ENCODE measurements at places on chromosomes 6 and 20.

DNA sequence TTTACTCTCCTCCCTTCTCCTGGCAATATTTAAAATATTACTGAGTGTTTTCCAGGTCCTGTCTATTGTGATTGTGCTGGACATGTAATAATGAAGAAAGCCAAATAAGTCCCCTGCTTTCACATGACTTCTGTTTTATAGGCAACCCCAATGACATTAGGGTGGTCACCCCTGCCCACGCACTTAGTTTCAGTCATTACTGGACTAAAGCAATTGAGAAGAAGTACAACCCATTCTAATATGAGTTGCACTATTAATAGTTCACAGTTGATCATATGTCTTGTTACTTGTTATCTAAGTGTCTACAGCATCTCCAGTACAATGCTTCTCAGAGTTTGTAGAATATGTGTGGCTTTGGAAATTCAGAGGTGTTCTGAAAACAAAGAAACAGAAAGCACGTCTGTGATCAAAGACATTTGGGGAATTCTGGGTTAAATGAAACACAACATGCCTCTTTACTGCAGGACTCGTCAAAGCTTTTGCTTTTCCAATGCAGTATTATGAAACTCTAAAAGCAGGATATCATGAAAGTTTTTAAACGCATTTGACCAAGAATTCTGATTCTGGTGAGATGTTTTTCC is 789.5 kb downstream of the DHX35 start:
- DNase-seq: no peak

- no peak for DNase-seq
These were observed 8.1 kb downstream of the CRISP3 start for GRCh38 chr6:49736017-49736508.

GRCh38 chr6:146594495-146594894 is 4.3 kb upstream of the ADGB start:
- DNase-seq: no peak

- no peak for DNase-seq
These were observed 8.2 kb downstream of the FRMD1 start for GRCh38 chr6:168070804-168071203.

DNA sequence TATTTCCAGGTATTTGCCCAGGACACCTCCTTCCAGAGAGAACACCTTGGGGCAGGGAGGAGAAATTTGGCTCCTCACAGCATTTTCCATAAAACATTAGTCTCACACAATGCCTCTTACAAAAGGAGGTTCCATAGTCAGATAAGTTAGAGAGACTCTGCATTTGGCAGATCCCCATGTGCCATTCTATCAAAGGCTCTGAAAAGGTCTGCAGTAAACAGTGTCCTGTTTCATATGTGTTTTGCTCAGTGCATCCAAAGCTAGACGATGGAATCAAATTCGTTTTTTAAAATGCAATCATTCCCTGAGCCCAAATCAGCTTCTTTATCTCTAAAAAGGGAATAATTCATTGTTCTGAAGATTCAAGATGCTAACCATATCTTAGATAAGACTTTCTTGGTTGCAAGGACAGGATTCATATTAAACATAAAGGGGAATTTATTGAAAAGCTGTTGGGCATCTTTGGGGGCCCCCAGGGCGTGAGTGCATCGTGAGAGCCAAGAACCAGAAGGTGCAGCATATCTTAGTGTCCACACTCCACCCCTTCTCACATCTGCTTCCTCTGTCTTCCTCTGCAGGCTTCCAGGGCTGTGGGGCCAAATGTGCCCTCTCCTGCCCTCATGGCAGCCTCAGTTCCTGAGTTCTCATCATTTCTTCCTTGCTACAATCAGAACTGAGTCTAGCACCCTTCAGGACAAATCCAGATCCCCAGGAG is 41.4 kb upstream of the MLN start:
- no peak for DNase-seq

DNA sequence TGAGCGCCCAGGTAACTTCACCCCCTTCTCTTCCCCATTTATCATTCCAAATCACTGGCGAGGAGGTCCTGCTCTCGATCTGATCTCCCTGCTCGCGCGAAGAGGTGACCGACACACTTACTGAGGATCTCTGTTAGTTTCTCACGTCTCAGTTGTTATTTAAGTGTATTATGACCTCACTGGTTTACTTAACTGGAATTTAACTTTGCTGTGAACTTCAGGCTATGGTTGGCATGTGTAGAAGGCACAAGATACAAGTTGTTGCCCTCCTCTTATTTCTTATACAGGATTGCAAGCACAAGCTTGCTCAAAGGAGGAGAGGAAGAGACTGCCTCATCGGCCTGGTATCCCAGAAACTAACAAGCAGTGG is 1.2 kb downstream of the RNF217 start:
- DNase-seq: no peak

- no peak for DNase-seq
These were observed 599.5 kb upstream of the NRSN1 start for GRCh38 chr6:23526526-23526925.

- peak; percentile 53 for DNase-seq
These were observed 3.3 kb downstream of the NPEPL1 start for GRCh38 chr20:58695895-58696375.

- no peak for DNase-seq
These were observed 23.6 kb downstream of the FOXQ1 start for GRCh38 chr6:1335367-1336037.

DNA sequence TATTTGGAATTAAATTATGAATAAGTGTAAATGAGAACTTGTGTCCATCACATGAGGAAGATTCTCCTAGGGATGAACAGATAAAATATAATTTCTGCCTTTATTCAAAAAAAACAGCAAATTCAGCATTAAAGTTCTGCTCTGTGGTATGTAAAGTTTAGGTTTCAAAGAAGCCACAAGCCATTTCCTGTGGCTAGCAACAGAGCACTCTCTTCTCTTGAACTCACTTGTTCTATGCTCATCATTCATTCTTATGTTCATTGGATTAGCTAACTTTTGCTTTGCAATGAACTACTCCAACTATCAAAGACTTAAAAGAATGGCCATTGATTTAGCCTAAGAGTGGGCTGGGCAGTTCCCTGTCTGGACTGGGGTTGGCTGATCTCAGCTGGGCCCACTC is 20.8 kb upstream of the SNRPB2 start:
- DNase-seq: no peak

DNA sequence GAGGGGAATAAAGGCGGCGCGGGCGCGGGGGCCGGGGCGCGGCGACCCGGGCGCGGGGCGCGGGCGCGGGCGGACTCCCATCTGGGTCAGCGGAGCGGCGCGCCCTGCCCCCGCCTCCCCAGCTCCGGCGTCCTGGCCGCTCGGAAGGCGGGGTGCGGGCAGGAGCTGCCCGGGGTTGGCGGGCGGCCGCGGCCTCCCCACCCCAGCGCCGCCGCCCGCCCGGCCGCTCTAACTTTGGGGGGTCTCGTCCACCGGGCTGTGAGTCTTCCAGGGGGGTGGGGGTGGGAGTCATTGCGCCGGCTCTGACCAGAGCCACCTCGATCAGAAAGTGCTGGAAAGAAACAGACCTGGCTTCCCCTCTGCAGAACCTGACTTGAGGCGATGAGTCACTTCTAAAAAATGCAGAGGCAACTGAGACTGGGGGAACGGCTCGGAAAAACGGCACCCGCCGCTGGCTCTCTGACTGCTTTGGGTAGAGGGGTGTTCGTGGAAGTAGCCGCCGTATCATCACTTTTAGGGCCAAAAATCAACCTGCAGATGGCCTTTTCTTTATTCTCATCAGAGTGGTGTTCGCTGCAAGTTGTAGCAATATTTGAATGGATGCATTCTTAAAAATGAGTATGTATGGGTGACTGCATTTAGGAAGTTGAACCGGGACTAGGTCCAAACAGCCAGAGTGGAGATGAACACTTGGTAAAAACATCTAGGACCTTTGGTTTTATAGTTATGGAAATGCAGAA is 667 bp downstream of the CAP2 start:
- DNase-seq: no peak

GRCh38 chr6:139903411-139904157 is 529.1 kb upstream of the CITED2 start:
- no peak for DNase-seq

DNA sequence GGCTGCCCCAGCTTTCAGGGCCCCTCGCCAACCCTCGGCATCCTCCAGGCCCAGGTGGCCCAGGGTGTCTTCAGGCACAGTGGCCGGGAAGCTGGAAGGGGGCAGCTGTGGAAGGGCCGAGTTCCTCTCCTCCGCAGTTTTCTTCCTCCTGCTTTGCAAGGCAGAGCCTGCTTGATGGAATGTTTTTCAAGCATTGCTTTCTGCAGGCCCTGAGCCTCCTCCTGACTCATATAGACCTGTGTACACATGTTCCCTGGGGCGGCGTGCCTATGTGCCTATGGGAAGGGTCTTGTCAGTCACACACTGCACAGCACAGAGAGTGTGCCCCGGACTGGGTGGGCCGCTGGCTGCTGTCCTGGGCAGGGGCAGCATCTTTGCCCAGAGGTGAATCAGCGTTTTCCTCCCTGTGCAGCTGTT is 107.5 kb downstream of the ERMARD start:
- peak; percentile 60 for DNase-seq

GRCh38 chr20:10667560-10668167 is 6.1 kb downstream of the JAG1 start:
- DNase-seq: no peak

DNA sequence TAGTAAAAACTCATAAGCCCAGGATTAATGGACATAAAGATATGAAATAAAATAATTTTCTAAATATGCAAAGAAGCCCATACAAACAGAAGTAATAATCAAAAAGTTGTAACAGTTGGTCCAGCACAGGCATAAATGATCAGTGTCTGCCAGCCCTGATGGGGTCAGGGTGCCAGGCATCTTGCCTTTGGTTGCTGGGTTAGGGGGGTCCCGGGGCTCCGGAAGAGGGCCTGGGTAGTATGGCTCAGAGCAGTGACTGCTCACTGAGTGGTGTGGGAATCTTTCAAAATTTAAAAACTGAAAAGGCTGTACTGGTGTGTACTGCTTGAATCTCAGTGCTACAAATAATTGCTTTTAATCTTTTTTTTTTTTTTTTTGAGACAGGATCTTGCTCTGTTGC is 7.7 kb upstream of the QKI start:
- DNase-seq: no peak

DNA sequence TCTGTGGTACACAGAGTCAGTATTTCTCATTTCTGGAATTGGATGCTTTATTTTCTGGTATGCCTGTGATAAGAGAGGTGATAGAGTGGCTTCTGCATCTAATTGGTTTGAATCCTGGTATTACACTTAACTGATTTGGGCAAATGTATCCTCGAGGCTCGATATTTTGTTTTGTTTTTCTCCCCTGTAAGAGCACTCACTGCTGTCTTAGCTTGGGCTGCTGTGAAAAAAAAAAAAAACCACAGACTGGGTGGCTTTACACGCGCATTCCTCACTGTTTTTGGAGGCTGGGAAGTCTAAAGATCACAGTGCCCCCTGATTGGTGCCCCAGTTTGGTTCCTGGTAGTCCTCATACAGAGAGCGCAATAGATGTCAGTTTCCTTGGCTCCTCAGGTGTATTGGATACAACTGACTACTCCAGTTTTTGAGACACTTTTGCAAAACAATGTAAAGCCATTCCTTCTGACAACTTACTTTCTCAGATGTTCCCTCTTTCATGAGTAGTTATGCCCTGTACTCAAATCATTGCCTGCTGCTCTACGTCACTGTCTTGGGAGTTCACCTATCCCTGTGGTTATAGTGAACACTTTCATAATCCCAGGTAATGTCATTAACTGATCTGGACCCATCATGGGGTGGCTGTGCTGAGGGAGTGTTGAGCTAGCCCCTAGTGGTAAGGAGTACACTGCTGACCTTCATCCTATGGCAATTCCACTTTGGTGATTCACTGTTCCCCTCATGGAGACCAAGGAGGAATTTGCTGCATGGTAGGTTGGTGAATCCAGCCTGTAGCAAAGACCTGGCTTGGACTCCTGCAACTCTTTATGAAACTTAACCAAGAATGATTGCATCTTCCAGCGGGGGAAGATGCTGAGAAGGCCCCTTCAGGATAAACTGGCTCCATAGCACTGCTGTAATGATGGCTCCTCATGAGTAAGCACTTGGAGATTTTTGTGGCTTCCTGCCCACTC is 3.5 kb upstream of the ACAT2 start:
- DNase-seq: no peak

DNA sequence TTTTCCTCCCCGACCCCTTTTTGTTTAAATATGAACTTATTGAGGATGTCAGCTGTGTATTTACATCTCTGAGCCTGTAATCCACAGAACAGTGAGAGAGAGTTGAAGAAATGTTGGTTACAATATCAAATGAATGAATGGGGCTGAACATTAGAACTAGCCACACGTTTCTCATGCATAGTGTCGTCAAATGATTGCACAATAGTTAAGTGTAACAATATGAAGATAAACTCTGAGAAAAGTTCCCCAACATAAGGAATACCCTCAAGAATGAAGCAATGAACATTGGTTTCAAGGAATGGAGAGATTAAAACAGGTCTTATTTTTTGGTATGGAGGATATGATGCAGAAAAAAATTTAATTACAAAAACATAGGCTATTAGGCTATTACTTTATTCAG is 100.5 kb upstream of the DTNBP1 start:
- no peak for DNase-seq

GRCh38 chr6:157203312-157203744 is 120.0 kb downstream of the TMEM242 start:
- DNase-seq: no peak

- DNase-seq: no peak
These were observed 94.5 kb upstream of the STXBP5 start for GRCh38 chr6:147109707-147110106.

GRCh38 chr20:60330461-60330860 is 372.2 kb downstream of the CDH26 start:
- DNase-seq: no peak

DNA sequence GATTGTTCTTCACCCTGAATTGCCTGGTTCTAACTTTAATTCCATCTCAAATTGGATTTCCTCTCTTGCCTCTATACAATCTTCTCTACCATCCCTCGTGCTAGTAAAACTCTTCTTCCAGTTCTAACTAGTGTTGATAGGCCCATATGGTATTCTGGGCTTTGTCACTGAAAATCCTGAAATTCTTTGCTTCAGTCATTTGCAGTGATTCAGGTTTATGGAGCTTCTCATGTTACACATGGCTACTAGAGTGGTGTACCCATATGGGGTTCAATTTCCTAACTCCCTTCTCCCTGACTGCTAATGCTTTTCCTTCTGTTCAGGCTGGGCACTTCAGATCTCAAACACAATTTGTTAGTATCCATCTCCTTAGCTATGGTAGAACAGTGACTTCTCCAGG is 956.6 kb downstream of the KIF16B start:
- DNase-seq: no peak

GRCh38 chr6:133893946-133894345 is 5.0 kb downstream of the TCF21 start:
- no peak for DNase-seq

GRCh38 chr6:166253778-166254204 is 54.4 kb downstream of the PRR18 start:
- no peak for DNase-seq

- DNase-seq: no peak
These were observed 85.6 kb downstream of the PHF3 start for GRCh38 chr6:63721181-63721580.

- no peak for DNase-seq
These were observed 246.7 kb upstream of the MARCKS start for GRCh38 chr6:113610377-113610988.

DNA sequence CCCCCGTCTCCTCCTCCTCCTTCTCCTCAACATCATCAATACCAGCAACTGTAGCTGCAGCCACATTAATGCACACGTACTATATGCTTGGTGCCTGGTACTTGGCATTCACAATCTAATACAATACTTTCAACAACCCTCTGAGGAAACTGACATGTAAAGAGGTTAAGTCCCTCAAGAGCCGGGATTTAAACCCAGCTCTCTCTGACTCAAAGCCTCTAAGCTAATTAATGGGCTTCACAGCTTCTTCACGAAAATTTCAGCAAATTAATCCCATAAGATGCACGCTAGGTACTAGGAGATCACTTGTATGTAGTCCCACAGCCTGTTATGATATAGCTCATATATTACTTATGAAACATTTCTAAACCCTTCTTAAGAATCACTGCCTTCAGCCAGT is 73.1 kb upstream of the IPCEF1 start:
- DNase-seq: no peak
